ENCODE measurements at places on chromosomes 1 and 21.

DNA sequence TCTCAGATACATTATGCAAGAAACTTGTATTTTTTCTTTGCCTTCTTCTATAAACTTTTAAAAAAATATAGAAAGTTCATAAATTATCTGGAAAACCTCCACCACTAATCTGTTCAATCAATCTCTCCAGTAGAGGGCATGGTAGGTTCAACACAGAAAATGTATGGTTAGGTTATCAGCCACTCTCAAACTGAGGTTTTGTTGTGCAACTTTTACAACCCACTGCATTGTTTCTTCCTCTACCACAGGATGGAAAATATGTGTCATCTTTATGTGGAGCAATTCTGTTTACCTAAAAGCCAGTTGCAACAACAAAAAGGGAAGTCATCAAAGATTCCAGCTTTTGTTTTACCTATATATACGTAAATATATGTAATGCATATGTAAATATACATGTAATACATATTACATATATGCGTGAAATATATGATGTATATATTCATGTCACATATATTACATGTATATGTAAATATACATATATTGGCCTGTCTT, 3.0 kb upstream of the RGS2 start:
- DNase-seq: no peak

GRCh38 chr1:47469390-47469759, 31.5 kb downstream of the FOXD2 start:
- DNase-seq: no peak

GRCh38 chr1:11272832-11273594, at the start of gene UBIAD1:
UBIAD1 (plus strand) TSS chr1:11273198; CDS start chr1:11273532, 334 bp downstream.
- peak; percentile 84 for DNase-seq

GRCh38 chr1:230641346-230641745, 935 bp upstream of the COG2 start:
- no peak for DNase-seq

DNA sequence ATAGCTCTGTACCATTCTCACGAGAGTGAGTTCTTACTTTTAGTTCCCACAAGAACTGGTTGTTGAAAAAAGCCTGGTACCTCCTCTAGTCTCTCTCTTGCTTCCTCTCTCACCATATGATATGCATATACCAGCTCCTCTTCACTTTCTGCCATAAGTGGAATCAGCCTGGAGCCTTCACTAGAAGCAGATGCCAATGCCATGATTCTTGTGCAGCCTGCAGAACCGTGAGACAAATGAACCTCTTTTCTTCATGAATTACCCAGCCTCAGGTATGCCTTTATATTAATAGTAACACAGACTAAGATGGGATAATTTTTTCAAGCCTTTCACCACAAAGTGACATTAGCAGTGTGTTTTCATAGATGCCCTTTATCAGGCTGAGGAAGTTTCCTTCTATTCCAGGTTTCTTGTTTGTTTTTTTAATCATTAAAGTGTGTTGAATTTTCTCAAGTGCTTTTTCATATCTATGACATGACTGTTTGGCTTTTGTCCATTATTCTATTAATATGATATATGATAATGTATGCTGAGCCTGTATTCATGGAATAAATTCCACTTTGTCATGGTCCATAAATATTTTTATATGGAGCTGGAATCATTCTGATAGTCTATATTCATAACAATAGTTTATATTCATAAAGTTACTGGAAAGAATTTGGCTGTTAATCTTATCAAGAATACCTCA, 40.7 kb upstream of the C1orf185 start:
- DNase-seq: no peak

DNA sequence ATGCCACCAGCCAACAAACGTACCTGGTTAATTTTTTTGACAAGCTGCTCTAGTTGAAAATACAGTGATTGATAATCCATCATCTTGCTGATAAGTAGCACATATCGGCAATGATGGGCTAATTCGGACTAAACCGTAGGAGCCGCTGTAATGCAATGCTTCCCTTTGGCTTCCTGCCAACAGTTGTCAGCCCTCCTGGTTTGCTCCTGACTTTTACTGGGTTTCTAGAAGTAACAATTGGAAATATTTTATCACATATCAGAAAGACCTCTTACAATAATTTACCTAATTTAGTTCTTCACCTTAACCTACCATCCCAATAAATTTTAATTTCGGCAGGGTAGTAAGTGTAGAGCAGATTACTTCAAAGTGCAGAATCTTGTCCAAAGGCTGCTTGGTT, 148.5 kb downstream of the DHRS3 start:
- DNase-seq: no peak

Measured in activated CD8-positive, alpha-beta memory T cell treated with anti-CD3 and anti-CD28 coated beads, Interleukin-2, amount 50 U/mL, for 4 hours (primary cell).